Activated CD4-positive, alpha-beta T cell treated with anti-CD3 and anti-CD28 coated beads, Interleukin-2, amount 50 U/mL, for 1 hour (primary cell): ENCODE measurements at places on chromosomes 11 and 22.

GRCh38 chr22:23216461-23217170, 36.3 kb downstream of the BCR start:
- peak; percentile 42 for DNase-seq

DNA sequence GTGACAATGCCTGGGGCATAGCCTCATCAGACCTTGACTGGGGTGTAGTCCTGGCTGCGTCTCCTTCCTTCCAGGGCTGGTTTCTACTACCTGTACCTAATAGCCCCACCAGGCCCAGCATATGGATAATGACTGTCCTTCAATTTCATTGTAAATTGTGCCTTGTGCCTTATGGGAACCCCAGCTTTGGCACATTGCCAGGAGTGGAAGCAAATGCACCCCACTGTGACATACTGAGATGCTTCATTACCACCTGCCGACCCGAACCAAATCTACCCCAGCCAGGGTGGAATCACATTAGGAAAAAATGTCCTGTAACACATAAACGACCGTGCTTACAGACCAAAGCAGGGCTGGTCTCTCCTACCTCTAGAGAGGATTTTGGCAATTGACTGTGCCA, 7.3 kb downstream of the TOP3B start:
- DNase-seq = no peak

DNA sequence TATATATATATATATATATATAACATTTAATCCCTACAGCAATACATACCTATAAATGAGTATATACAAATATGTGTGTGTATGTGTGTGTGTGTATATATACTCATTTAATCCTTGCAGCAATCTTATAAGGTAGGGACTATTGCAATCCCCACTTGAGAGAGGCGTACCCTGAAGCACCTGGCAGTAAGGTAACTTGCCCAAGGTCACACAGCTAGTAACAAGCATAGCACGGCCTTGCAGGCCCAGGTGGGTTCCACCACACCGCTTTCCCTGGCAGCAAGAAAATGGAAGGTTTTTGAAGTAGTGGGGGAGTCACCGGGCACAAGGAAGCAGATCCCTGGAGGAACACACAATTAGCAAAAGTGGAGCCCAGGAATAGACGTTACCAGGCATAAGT, 3.3 kb upstream of the ADA2 start:
- no peak for DNase-seq

DNA sequence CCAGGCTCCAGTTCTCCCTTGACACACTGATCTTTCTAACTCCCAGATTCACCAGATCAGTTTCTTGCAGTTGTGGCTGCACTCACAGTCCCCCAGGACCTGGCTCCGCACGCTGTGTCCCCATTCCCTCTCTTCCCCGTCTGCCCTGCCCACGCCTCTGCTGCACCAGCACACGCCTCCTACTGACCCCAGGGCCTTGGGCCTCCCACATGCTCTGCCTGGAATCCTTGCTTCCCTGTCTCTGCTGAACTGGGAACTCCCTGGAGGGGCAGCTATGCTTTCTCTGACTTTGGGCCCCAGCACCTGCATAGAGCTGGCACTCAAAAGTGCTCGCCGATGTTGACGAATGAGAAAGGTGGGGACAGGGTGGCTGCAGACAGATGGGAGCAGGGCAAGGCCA, 68.9 kb downstream of the MYO7A start:
- no peak for DNase-seq

DNA sequence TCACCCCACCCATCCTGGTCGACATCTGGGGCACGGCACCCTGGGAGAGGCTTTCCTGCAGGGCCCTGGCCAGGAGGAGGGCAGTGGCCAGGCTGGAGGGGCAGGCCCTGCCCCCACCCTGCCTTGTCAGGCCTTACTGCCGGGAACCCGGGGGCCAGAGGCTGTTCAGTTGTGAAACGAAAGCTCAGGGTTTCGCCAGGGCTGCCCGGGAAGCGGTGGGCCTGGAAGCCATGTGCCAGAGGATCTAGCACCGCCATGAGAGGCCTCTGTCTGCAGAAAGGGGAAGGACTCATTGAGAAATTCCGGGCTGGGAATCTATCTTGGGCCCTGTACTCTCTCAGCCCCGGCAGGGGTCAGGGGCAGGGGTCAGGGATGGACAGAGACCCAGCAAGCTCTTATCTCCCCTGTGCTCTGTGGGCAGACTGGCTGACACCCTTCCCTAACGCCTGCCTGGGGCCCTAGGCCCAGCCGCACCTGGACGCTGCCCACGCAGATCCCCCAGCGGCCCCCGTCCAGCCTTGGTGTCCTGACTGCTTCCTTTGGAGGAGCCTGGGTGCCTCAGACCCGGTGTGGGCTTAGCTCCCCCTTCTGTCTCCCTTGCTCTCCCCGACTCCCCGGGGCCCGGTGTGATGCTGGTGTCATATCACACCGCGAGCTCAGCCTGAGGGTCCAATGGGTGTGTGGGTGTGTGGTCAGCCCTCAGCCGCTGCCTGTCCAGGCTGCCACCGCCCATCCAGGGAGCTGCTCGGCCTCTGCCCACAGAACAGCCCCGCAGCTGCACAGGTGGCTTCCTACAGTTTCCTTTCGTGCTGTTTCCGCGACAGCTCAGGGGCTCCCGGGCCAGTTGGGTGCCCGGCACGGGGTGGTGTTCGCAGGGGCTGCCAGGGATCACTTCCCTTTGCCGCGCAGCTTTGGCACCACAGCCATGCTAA, 6.5 kb downstream of the PIM3 start:
- DNase-seq = no peak

- no peak for DNase-seq
Measured at GRCh38 chr11:81829976-81830375, 903.7 kb downstream of the FAM181B start.

DNA sequence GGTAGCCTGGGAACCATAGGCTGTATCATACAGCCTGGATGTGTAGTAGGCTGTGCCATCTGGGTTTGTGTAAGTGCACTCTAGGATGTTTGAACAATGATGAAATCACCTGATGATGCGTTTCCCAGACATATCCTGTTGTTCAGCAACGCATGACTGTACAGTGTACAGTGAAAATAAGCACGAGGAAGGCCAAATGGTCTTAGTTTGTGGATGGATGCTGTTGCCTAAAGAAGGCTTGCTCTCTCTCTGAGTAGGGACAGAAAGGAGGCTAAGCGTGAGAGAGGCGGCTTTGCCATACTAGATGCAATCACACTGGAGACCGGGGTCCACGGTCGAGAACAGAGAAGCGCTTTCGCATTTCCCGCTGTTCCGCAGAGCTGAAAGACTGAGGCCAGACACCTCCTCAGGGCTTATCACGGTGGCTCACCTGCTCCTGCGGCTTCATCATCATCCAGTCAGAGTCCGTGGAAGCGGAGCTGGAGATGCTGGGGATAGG, 27.6 kb upstream of the APLP2 start:
- DNase-seq = no peak

- no peak for DNase-seq
Measured at GRCh38 chr11:128723531-128723930, 29.7 kb downstream of the FLI1 start.

DNA sequence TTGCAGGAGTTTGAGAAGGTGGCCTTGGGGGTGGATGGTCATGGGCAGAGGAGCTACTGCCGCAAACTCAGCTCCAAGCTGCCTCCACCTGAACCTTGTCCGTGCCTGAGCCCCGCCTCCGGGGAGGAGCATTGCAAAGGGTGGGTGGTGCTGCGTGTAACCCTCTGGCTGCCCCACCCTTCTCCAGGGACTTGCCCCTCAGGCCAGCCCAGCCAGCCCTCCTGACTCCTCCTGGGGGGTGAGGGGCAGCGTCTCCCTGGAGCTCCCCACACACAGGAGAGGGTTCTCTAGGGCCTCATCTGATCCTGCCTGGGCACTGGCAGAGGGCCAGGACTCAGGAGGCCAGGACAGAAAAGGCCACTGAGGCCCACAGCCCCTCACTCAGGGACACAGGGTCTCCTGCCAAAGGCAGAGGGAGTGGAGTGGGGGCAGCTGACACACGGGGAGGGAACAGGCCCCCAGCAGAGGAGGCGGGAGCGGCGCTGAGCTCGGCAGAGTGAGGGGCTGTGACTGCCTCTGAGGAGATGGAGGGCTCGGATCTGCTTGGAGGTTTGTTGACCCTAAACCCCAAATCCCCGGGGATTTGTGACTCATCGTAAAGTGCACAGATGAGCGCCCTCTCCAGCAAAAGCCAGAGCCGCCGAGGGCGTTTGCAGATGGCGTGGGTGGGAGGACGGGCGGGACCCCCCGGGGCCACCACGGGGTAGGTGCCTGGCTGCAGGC, 12.8 kb downstream of the BRSK2 start:
- DNase-seq = no peak

GRCh38 chr11:34431979-34432378, 6.8 kb upstream of the CAT start:
- DNase-seq = no peak

DNA sequence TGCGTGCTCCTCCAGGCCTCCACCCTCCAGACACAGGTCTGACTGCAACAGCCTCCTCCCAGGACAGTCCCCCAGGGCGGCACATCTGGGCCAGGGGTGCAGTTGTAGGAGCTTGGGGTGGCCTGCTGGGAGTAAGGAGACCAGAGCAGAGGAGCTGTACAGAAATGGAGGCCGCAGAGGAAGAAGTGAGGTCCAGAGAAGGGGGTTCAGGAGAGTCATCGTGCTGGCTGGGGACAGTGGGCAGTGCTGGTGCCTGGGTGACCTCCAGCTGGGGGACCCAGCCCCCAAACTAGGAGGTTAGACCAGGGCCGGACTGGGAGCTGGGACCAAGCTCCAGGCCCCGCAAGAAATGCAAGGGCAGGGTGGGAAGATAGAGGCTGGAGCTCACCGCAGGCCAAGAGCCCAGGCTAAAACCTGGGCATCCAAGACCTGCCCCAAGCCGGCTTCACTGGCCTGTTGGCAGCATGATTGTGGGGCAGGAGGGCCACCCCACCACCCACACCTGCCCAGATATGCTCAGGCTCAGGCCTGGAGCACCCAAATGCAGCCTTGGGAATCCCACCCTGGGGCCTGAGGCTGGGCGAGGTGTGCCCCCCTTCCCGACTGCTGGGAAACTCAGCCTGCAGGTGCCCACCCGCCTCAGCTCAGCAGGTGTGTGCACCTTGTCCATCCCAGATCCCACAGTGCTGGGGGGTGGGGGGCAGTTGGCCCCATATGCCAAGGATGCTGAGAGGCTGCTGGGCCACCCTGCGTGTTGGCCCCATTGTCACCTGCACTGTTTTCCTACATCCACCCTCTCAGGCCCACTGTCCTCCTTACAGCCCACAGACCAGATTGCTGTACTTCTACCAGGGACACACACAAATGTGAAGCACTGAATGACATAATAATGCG, 96.9 kb downstream of the MORC2 start:
- no peak for DNase-seq

- no peak for DNase-seq
Measured at GRCh38 chr22:18075101-18075719, 2.6 kb upstream of the PEX26 start.

DNA sequence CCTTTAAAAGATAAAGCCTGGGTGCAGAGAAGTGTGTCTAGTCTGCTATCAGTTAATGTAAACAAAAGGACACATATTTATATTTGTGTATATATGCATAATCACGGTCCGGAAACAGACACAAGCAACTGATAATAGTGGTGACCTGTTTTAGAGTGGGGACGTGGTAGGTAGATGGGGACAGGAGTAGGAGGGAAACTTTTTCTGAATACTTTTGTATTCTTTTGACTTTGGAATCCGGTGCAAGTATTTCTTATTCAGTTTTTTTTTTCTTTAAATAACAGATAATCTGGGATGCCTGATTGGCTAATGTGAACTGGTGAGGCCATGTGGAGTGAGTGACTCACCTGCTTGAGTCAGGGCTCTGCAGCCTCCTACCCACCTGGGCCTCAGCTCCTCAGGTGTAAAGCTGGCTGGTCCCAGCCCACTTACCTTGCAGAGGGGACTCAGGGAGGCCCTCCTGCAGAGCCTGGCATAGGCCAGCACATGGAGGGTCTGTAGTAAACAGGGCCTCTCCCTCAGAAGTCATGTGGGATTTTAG, 15.3 kb downstream of the MICAL2 start:
- no peak for DNase-seq

DNA sequence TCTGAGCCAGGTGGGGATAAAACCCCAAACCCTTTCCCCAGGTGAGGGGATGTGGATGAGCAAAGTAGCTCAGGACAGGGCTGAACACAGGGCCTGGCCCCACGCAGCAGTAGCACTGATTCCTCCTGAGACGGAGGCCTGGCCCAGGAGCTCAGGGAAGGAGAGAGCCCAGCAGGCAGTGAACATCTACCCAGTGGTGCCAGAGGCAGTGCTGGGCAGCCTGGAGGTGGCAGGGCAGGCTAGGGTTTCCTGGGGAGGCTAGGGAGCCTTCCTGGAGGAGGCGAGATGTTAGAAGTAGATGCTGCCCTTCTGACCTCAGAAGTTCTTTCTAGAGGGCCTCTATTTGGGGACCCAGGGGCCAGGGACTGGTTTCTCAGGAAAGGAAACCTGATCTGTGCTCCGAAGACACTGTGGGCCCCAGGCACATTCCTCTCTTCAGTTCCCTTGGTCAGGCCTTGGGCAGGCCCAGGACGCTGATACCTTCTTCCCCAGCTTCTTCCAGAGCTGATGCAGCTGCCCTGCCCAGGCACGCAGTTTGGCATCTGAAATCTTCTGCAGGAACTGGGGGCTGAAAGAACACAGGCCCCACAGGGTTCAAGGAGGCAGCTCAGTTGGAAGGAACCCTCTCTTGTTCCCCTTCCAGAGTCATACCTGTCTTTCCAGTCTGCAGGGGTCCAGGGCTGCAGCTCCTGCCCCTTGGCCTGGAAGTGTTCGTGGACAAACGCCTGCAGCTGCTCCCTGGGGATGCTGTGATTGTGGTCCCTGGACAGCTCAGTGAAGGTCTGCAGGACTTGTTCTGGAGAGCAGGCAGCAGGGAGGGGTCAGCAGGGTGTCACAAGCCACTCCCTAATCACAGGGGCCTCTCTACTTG, 16.8 kb downstream of the TREH start:
- no peak for DNase-seq

- no peak for DNase-seq
Measured at GRCh38 chr11:65641297-65642013, 3.6 kb downstream of the SIPA1 start.

- DNase-seq = no peak
Measured at GRCh38 chr22:36497910-36498665, 8.8 kb downstream of the FOXRED2 start.

DNA sequence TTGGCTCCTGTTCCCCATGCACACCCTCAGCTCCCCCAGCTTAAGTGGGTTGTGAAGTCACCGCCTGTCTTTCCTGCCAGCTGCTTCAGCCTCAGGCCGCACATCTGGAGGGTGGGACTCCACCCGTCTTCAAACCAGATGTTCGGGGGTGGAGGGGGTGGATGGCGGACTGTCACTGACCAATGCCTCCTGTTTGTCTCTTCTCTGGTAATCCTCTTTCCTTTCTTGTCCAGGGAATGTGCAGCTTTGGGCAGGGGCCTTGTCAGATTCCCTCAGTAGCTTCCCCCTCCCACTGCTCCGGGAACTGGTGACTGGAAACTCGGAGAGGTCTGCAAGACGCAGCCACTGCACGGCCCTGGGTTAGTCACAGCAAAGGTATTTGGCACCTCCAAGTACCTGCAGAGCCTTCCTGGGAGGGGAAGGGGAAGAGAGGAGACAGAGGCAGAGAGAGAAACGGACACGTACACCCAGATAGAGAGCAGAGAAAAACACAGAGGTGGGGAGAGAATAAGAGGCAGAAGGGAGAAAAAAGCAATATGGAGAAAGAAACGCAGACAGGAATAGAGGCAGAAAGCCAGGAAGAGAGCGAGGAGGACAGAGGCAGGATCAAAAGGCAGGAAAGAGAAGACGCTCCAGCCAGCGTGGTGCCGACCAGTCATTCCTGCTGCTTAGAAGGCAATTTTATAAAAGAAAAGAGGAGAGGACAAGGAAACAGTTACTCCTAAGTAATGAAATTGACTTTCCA, 56.1 kb upstream of the TIMP3 start:
- DNase-seq = no peak

GRCh38 chr22:29209624-29209929, 3.9 kb downstream of the EMID1 start:
- DNase-seq = no peak
